ENCODE measurements at places on chromosomes 6 and 20. TPM values are rescaled to one million over a fixed set of nuclear protein-coding genes. Genes with fewer than 3 reads are reported as not detected.

- DNase-seq: no peak
- H3K4me3 ChIP-seq: no peak overlapping the region
- H3K27ac ChIP-seq: no peak overlapping the region
Observed at GRCh38 chr6:139583420-139583819, 209.0 kb upstream of the CITED2 start.

DNA sequence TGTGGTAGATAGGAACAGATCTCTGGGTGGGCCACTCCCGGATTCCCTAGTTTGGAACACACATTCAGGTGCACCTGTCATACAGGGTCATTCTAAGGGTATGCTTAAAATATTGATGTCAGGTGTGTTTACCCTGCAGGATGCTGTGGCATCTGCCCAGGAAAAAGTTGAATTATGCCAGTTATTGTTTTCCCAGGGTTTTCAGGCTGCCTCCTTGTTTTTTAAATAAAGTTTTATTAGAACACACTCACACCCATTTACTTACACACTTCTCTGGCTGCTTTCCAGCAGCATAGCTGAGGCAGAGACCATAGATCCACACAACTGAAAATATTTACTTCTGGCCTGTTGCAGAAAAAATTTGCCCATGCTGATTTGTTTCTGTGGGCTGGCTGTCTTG is 76.5 kb downstream of the PHACTR3 start:
- H3K27ac ChIP-seq: no peak overlapping the region
- no peaks in the 10 kb centered on the region for H3K36me3 ChIP-seq
- no peak overlapping the region for H3K4me3 ChIP-seq
- no peaks in the 10 kb centered on the region for H3K4me1 ChIP-seq

DNA sequence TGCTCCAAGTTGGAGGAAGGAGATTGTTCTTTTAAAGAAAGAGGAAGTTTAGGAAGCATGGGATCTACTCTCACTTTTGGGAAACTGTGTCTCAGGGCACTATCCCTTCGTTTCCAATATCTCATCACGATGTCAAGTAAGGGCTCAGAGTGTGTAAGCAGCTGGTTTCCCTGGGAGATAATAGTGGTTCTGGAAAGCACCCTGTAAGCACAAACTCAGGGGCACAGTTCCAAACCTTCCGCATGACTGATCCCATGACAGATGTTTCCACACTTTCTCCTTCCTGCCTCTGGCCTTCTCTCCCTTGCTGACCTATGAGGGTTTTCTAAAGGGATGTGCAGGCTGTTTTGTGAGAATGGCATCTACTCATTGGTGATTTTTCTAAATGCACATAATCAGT is 33.9 kb downstream of the ADTRP start:
- no peaks in the 10 kb centered on the region for H3K4me1 ChIP-seq
- peak; percentile 67 for DNase-seq
- H3K4me3 ChIP-seq: no peak overlapping the region
- H3K27me3 ChIP-seq: no peaks in the 10 kb centered on the region
- H3K36me3 ChIP-seq: no peaks in the 10 kb centered on the region

- DNase-seq: no peak
- H3K4me1 ChIP-seq: peaks cover 18% of the 10 kb centered on the region
- H3K36me3 ChIP-seq: no peaks in the 10 kb centered on the region
Observed at GRCh38 chr6:135250234-135250633, 69.1 kb downstream of the MYB start.

DNA sequence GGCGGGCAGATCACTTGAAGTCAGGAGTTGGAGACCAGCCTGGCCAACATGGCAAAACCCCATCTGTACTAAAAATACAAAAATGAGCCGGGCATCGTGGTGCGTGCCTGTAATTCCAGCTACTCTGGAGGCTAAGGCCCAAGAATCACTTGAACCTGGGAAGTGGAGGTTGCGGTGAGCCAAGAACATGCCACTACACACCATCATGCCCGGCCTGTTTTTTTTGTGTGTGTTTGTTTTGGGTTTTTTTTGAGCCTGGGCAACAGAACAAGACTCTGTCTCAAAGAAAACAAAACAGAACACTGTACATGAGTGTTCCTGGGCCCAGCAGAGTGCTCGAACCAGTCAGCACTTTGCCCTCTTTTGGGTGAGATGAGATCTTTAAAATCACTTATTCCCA is 159.1 kb downstream of the MTHFD1L start:
- H3K36me3 ChIP-seq: no peaks in the 10 kb centered on the region
- H3K27me3 ChIP-seq: no peaks in the 10 kb centered on the region
- no peak overlapping the region for H3K4me3 ChIP-seq
- no peak overlapping the region for H3K27ac ChIP-seq
- no peaks in the 10 kb centered on the region for H3K4me1 ChIP-seq

- H3K4me3 ChIP-seq: no peak overlapping the region
- no peaks in the 10 kb centered on the region for H3K4me1 ChIP-seq
- H3K27me3 ChIP-seq: no peaks in the 10 kb centered on the region
- no peak overlapping the region for H3K27ac ChIP-seq
- no peaks in the 10 kb centered on the region for H3K36me3 ChIP-seq
- DNase-seq: no peak
Observed at GRCh38 chr6:162854734-162855191, 127.0 kb downstream of the PACRG start.

The HLA-DQA1 gene
- total RNA-seq: 13.5 TPM
